CD8-positive, alpha-beta memory T cell (primary cell): ENCODE measurements at places on chromosomes 6 and 20.

DNA sequence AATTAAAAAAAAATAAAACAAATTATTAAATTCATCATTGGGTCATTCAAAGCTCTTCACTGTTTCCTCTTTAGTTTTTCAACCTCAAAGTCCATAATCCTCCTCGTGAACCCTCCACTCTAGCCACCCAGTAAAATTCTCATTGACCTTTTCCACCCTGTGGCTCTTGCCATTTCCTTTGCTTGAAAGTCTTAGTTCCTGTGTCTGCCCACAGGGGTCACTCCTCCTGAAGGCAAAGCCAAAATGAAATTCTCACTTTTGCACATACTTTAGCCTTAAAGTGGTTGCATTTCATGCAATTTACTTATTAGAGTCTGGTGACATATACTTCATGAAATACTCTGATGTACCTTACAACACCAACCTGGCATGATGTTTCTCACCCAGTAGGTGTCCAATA is 263.7 kb downstream of the BMP2 start:
- no peak for DNase-seq

GRCh38 chr6:135568379-135568778 is 70.8 kb upstream of the AHI1 start:
- peak; percentile 18 for DNase-seq

- no peak for DNase-seq
Observed at GRCh38 chr20:53547664-53548239, 45.9 kb downstream of the ZNF217 start.

DNA sequence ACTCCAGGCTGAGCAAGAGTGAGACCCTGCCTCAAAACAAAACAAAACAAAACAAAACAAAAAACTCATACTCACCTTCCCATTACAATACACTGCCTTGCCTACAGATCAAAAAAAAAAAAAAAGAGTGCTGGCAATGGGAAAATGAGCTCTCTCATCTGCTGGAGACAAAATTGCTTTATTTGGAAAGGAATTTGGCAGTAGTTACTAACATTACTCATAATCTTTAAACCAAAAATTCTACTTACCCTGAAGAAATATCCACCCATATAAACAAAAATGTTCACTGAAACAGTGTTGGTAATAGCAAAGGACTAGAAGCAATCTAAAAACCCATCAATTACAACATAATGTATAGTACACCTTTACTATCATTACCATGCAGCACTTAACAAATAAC is 120.4 kb downstream of the RNGTT start:
- no peak for DNase-seq

- DNase-seq: no peak
Observed at GRCh38 chr6:151647976-151648639, 154.3 kb downstream of the CCDC170 start.

- no peak for DNase-seq
Observed at GRCh38 chr6:159691963-159692287, 1.1 kb downstream of the SOD2 start.

DNA sequence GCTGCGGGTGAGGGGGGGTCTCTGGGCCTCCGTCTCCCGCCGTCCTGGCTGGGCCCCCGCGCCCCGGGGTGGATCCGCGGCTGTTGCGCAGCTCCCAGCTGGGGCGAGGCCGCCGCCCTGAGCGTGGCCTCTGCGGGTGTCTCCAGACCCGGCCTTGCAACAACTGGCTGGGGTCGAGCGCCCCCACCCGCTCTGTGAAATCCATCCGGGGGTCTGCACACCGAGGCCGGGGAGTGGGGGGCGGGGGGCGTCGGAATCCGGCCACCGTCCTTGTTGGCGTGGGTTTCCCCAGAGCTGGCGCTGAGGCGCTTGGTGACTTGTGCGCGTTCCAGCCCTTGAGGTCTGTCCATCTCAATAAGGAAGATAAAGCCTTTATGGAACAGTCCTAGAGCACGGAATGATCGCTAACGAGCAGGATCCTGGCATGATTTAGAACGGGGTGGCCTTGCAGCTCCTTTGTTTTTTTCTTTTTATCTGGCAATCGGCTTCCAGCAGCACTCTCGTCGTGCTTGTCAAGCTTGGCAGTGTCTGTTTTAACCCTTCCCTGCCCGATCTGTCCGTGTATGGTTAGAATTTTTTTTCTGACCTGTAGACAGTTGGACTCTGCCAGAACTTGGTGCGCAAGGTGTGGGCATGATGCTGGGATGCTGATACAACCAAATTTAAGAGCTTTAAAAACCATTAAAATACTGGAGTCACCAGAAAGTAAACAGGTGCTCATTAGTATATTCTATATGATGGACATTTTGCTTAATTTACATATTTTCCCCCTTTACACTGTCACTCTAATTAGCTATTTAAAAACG is 675 bp downstream of the DSTN start:
- DNase-seq: peak; percentile 33

DNA sequence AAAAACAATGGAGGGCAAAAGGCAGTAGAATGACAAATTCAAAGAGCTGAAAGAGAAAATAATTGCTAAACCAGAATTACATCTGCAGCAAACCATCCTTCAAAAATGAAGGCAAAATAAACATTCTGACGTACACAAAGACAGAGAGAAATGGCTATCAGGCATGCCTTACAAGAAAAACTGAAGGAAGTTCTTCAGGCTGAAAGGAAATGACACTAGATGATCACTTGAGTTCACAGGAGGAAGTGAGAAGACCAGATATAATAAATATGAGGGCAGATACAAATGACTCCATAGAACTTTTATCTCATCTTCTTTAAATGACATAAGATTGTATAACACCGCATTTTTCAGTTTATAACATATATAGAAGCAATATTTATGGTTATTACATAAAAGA is 30.0 kb downstream of the DZANK1 start:
- no peak for DNase-seq

GRCh38 chr6:139588076-139588639 is 213.7 kb upstream of the CITED2 start:
- no peak for DNase-seq

DNA sequence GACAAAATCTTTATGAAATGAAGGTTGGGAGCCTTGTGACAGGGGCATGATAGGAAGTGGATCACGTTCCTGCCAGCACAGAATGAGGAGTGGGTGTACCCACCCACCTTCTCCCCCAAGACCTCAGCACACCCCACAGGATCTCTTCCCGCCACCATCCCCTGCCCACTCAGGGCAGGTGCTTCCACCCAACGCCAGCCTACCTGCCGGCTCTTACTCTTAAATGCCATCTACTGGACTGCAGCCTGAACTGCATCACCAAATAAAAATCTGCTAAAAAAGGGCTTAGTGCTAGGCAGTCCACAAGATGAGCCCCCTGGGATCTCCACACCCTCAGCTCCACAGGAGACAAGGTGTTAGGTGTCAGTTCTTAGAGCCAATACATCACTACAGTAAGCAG is 20.6 kb downstream of the DTNBP1 start:
- DNase-seq: no peak

DNA sequence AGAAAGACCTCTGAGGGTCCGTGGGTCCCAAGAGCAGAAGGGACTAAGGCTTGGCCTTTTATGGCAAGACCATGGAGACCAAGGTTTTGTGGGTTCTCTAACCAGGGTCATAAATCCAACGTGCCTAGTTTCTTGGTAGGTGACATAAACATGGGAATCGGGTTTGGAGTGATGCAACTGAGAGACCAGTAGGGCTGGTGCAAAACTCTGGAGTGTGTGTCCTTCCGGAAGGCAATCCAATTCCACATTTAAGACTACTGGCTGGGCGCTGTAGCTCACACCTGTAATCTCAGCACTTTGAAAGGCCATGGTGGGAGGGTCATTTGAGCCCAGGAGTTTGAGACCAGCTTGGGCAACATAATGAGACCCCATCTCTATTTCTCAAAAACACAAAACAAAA is 116.5 kb upstream of the ARG1 start:
- DNase-seq: no peak

DNA sequence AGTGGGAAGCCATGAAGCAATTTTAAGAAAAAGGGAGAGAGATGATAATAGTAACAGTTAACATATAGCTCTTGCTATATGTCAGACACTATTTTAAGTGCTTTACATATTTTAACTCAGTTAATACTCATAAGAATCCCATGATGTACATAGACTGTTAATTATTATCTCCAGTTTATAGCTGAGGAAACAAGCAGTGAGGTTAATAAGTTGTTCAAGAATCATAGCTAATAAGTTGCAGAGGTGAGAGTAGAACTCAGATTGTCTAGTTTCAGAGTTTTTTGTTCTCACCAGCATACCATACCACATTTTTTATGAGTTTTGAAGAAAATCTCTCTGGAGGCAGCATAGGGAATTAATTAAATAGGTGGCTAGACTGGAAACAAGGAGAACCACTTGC is 144.6 kb upstream of the MMS22L start:
- no peak for DNase-seq

- DNase-seq: no peak
Observed at GRCh38 chr6:156169371-156169770, 607.8 kb upstream of the ARID1B start.

DNA sequence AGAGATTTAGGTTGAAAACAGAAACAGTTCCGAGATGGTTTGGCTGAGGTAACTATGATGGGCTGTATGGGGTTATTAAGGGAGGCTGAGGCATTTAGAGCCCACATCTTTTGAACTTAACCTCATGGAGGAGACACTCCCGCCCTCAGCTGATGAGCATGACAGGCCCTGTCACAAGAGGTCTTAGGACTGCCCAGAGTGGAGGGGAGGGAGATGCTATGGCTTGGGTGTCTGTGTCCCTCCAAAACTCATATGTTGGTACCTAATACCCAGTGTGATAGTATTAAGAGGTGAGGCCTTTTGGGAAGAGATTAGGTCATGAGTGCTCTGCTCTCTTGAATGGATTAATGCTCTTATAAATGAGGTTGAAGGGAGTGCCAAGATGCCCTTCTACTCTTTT is 126.6 kb downstream of the CDC5L start:
- no peak for DNase-seq

DNA sequence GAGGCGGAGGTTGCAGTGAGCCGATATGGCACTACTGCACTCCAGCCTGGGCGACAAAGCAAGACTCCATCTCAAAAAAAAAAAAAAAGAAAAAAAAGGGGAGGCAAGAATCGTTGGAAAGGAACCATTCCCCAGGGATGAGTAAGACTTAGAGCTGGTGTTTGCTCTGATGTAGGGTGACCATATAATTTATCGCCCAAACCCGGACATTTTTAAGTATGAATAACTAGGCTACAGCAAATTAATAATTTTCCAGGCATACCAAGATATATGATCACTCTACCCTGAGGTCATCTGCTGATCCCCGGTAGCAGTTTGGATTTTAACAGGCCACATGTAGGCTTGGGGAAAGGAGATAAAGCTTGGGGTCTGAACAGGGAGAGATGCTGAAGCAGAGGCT is 260.9 kb downstream of the BTBD9 start:
- DNase-seq: no peak

DNA sequence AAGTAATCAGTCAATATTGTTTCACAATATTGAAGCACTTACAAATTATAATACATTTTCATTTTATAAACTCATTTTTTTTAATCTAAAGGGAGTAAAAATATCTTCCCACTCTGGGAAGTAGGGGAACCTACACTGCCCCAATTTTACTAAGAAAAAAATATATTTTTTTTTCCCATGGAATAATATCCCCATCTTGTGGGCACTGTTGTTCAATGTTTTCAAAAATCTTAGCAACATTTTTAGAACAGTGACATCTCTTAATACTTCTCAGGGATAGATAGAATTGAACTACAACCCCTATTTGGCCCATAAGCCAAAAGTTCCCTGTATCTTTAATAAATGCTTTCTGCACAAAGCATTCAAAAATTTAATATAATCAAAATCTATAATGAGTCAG is 42.9 kb downstream of the ARHGAP18 start:
- no peak for DNase-seq

DNA sequence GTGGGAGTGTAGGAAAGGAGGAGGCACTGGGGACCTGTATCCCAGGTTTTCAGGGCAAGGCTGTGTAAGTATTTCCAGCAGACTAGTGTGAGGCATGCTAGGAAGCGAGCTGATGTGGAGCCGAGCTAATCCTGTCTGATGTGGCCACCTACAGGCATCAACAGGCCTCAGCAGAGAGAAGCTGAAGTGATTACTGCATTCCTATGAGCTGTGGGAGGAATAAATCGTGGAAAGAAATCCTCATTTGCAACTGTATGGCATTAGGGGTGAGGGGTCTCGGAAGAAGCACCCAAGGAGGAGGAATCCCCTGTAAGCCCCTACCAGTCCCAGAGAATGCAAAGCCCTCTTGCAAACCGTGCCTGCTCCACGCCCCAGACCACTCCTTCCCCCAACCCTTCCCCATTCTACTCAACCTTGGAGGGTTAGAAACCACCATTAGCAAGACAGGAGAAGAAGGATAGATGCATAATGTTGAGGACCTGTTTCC is 41.6 kb downstream of the C6orf15 start:
- DNase-seq: no peak

- DNase-seq: no peak
Observed at GRCh38 chr6:149221774-149222070, 95.8 kb upstream of the TAB2 start.

- DNase-seq: no peak
Observed at GRCh38 chr6:154429711-154430110, 73.1 kb upstream of the IPCEF1 start.

GRCh38 chr20:35615667-35616464 is at the start of gene SPAG4:
SPAG4 (plus strand) TSS chr20:35615829; CDS start chr20:35616004, 175 bp downstream.
- DNase-seq: peak; percentile 100

GRCh38 chr6:44234101-44235025 is 11.0 kb downstream of the SLC29A1 start:
- DNase-seq: no peak

DNA sequence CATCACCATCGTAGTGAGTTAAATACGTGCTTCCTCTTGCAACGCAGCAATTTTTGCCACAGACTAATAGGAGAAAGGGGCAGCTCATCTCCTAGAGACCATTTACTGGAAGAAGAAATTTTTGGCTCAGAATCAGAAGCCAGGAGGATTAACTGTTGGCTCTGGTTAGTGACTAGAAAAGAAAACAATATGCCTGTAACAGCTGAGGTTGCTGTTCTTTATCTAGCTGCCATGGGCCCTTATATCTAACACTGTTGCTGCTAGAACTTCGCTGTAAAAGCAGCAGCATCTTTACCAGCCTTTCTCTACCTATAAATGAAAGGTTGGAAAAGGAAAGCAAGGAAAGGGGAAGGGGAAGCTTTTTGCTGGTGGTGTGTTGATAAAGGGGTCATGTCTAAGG is 65.9 kb downstream of the FAM135A start:
- DNase-seq: no peak

- no peak for DNase-seq
Observed at GRCh38 chr6:134822920-134823709, 126.8 kb downstream of the ALDH8A1 start.
